ENCODE measurements at places on chromosomes 3 and 15.

DNA sequence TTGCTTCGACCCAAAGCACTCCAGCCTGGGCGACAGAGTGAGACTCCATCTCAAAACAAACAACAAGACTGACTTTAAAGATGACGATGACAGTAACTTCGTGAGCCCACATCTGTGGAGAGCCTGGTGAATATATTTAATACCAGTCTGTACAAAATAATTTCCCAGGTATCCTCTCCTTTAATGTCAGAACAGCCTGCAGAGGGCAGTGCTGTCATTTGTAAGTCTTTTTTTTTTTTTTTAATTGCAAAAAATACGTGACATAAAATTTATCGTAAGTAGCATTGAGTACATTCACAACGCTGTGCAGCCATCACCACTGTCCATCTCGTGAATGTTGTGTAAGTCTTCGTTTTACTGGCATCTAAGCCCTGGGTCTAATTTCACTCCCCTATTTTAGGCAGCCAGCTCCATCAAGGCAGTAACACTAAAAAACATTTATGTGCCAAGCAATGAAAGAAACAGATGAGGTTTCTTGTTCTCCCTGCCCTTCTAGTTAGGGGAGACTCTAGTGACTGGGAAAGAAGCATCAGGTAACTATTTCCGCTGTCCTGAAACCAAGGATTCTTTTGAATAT is 1.4 kb downstream of the HTD2 start:
- DNase-seq, result peak; percentile 79

DNA sequence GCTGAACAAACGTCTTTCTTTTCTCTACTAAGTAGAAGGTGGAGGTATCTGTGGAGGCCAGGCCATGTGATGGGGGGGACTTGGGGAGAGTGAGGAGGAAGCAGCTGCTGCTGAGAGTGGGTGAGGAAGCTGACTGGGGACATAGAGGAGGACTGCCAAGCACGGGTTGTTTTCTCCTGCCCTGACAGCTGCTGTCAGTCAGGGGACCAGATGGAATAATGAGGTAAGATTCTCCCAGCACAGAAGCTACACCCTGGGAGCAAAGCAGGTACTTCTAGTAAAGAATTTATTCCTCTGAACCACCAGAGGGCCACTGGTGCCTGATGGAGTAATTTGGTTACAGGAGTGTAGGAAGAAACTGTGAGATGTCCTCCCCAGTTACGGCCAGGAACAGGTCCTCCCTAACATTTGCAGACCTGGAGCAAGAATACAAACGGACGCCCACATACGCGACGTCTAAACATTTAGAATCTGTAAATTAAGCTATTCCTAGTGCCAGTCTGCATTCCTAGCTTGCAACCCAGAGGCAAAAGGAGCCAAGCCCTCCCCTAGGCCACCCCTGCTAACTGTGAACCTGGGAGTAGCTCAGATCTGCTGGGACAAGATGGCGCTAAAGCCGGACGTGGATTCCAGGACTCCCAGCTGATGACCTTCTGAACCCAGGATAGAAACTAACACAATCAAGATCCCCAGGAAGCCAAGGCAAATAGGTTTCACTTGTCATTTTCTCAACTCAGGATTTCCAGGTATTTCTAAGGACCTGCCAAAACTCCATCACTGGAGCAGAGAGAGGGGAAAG is 14.8 kb downstream of the CRYGS start:
- DNase-seq, result no peak

DNA sequence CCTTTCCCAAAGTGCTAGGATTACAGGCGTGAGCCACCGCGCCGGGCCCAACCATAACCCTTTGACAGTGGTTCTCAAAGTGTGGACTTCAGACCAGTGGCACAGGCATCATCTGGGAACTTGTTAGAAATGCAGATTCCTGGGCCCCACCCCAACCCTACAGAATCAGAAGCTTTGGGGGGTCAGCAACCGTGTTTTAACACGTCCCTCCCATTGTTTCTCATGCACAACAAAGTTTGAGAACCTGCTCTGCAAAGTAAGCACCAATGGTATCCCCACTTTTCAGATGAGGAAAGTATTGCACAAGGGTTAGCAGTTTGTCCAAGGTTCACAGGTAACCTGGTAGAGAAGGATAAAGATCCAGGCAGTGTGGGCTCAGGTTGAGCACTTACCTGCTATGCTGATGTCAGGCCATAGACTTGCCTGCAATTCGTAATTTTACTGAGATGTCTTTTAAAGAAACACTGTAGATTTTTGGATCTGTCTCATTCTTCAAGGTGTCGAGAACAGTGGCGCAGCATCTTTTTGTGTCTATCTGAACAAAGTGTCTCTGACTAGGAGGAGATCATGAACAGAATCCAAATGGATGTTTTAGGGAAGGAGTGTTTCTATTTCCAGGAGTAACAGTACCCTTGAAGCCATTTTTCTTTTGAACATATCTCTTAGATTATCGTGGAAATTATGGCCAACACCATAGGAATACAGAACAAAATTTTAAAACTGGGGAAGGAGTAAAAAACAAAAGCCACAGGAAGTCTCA is 2.5 kb downstream of the GXYLT2 start:
- no peak for DNase-seq

GRCh38 chr3:153921826-153922225 is 199.4 kb upstream of the ARHGEF26 start:
- DNase-seq, result no peak

DNA sequence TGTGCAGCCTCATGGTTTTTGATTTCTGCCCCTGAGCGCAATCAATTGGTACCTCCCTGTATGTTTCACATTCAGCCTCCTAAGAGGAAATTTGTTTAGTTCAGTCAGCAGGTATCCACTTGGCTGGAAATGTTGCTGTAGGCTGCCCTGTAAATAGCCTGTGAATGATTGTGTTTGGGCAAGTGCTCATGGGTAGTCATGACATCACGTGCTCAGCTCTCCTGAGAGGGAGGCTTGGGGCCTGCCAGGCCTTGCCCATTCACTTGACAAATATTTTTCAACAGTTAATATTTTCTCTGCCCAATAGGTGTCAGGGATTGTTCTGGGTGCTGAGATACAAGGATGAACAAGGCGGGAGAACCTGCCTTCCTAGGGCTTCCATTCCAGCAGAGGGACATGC is 13.3 kb downstream of the HRH1 start:
- DNase-seq, result no peak

GRCh38 chr15:58484791-58485600 is 53.2 kb downstream of the LIPC start:
- peak; percentile 27 for DNase-seq

DNA sequence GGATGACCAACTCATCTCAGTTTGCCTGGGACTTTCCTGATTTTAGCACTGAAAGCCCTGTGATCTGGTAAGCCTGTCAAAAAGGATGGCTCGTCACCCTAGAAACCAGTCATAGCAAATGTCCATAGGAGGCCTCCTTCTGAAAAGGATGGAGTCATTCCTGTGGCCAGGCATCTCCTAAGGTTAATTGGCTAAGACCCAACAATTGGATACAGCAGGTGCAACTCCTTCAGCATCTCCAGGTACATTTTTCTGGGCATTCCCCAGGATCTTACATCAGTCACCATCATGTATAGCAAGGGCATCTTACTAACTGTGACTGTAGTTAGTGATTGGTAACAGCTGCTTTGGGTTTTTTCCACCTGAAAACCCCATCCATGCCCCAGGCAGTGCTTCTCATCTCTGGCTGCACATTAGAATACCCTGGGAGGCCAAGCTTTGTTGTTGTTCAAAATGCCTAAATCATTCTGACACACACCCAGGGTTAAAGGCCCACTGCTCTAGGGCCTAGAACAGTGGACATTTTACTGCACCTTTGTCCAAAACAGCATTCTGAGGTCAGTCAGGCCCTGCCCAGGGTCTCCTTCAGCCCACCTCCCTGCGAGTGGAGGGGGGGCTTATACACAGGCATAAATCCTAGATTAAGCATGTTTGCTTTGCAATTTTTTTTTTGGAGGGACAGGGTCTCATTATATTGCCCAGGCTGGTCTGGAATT is 28.3 kb upstream of the GALNT15 start:
- DNase-seq, result no peak

GRCh38 chr15:30928076-30928475 is 24.4 kb downstream of the FAN1 start:
- DNase-seq, result no peak

DNA sequence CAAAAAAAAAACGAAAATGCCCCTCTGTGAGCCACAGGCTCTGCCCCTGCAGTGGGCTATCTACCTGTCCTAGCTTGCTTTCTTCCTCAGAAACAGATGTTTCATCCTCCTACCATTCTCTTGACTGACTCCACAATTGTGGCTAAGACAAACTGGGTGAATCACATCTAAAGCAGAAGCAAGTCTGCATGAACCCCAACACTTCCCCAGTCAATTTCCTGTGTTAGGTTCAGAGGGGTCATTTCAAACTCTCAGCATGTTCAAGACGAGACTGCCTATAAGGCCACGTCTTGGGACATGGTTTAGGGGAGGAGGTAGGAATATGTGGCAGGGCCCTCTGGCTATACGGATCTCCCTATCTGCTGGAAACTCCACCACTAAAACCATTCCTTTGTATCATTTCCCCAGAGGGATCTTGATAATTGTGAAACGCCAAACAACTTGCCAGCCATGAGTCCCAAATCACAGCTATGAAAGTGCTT is 28.6 kb upstream of the ANKDD1A start:
- no peak for DNase-seq

- DNase-seq, result no peak
These were observed 205.6 kb downstream of the FEZF2 start for GRCh38 chr3:62167566-62168262.

DNA sequence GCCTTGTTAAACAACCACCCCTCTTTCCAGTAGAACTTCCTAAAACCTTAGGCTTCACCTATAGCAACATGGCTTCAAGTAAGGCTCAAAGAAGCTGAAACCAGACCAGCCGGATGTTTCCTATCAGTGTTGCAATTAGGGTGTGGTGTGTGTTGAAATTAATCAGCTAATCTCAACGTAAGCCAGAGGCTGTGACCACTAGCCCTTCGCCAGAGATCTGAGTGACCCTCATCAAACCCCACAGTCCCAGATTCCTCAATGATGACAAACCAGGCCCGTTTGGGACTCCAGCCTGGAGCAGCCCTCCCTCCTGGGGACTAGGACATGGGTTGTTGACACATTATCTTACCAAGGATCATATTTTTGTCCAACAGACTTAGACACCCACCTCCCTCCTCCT is 27.3 kb downstream of the CYP11A1 start:
- DNase-seq, result no peak

- DNase-seq, result peak; percentile 54
These were observed 41.0 kb downstream of the MCTP2 start for GRCh38 chr15:94272251-94272898.

GRCh38 chr15:69808756-69809155 is 289.0 kb downstream of the TLE3 start:
- DNase-seq, result no peak

DNA sequence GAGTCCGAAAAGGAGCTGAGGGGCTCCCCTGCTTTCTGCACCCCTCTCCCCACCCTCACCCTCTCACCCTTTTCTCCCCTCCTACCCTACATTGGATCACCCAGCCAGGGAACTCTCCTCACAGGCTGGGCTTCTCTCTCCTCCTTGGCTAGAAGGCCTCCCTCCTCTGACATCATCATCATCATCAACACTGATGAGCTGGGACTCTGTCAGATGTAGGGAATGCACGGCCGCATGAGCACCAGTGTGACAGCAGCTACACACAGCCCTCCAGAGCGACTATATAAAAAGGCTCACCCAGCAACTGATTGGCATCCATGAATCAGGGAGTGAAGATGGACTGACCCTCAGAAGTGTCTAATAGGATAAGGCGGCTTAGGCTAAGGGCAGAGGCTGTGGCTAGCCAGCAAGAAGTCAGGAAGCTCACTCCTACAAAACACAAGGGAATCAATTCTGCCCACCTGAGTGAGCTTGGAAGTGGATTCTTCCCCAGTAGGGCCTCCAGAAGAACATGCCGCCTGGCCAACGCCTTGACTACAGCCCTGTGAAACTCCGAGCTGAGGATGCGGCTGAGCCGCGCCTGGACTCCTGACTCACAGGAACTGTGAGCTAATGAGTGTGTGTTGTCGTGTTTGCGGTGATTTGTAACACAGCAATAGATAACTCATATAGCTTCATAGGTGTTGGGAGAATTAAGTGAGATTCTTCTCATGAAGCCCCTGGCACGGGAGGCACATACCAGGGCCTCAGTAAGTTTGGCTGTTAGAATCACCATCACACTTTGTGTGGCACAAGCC is 147.6 kb downstream of the FAM43A start:
- no peak for DNase-seq

GRCh38 chr3:9343115-9343514 is 19.7 kb upstream of the THUMPD3 start:
- DNase-seq, result no peak

- DNase-seq, result no peak
These were observed 178.6 kb downstream of the KCNAB1 start for GRCh38 chr3:156298938-156299337.

- no peak for DNase-seq
These were observed 220.9 kb upstream of the EIF1B start for GRCh38 chr3:40088527-40089170.

DNA sequence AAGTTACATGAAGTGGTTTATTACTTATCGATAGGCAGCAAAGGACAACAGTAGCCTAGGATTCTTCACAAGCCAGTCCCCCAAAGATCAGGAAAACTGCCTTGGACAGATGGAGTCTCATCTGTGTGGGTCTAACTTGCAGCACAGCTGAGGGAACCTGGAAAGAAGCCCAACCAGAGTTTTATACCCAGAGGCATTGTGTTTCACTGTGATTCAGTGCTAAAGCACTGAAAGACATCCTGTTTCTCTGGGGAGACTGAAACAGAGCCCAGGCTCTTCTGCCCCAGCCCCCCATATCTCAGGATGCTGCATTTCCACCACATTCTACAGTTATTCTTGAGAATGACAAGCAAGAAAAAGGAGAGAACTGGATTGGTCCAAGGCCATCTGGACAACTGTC is 48.2 kb upstream of the PYDC2 start:
- no peak for DNase-seq

GRCh38 chr3:111864821-111865656 is 6.0 kb downstream of the PHLDB2 start:
- DNase-seq, result no peak

GRCh38 chr3:171363202-171363601 is 97.0 kb downstream of the TNIK start:
- no peak for DNase-seq

- DNase-seq, result no peak
These were observed 76.0 kb downstream of the CFAP20DC start for GRCh38 chr3:58973796-58974195.

DNA sequence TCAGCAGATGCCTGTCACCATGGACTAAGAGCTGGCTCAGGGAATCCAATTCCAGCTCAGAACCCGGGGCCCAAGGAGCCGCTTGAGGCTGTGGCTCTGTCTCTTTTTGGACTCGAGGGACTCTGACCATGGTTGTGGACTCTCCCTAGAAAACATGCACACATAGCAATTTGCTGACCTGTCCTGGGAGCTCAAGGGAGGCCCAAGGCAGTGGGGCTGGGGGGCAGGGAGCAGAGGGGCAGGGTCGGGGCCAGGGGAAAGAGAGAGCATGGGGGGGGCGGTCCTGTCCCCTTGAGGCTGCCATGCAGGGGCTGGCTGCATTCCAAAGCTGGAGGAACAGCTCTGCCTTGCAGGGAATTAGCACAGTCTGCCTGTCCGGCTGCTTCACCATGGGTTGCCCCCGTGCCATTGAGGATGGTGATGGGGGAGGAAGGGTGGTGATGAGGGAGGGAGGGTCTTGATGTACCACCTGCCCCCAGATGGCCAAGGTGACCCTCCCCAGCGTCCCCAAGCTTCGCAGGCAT is 190.1 kb downstream of the GOLGA6L6 start:
- DNase-seq, result no peak

All from hematopoietic multipotent progenitor cell treated with erythropoietin and hydrocortisone succinate and interleukin-3 and kit ligand, for 8 days (in vitro differentiated cells).